ENCODE measurements at places on chromosomes 7 and 10.

GRCh38 chr7:91306266-91306665 is 42.0 kb downstream of the FZD1 start:
- no peak for DNase-seq

DNA sequence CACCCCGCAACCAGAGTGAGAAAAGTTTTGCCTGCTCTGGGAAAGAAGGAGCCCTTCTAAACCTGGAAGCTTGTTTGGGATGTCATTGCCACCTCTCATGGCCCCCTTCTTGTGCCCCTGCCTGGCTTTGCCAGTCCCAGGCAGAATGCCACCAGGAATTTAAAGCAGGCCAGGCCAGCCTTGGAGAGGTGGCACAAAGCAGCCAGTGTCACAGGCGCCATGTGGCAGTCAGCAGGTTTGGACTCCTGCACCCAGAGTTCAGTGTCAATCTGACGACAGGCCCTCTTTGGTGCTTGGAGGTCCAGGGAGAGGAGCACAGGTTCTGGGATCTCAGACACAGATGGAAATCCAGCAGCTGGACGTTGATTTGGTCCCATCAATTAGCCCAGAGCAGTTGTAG is 12.7 kb downstream of the HK1 start:
- DNase-seq, result no peak

DNA sequence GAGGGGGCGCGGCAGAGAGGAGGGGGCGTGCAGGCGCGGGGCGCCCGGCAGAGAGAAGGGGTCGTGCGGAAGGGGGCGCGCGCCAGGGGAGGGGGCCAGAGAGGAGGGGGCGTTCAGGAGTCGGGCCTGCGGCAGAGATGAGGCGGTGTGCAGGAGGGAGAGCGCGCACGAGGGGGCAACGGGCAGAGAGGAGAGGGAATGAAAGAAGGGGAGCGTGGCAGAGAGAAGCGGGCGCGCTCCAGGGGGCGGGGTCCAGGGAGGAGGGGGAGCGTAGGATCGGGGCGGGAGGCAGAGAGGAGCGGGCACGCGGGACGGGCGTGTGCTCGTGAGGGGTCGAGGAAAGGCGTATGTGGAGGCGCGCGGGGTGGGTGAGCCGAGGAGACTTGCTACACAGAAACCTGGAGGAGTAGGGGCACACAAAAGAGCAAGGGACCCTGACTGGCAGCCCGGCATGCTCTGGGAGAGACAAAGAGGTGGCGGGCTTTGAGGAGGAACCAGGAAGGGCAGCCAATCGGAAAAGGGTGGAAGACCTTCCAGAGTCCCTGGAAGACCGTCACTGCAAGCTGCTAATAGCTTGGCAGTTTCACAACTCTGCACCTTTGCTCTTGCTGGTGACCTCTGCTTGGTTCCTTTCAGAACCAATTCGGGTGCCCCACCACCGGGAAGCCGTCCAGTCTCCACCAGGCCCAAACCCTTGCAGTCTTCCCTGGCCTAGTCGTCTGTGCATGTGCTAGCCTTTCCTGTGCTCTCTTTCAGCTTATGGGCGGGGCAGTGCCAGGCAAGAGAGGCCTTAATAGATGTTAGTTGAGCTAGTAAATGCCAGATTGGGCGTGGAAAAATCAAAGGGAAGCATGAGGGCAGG is 639 bp downstream of the DYDC2 start:
- no peak for DNase-seq

DNA sequence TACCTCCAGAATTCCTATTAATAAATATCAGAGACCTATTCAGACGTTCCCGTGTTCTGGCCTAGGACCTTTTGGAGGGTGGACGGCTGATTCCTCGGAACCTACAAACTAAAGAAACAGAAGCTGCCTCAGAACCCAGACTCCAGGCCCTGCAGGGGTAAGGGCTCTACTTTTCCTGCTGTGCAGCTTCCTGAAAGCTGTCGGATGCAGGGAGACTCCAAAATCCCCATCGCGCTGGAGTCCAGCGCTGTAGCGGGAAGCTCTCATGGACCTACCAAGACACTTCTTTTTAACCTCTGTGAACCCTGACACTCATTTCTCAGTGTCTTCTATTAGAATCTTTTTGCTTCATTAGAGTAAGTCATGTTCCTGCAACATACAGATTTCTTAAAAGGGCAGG is 244.5 kb upstream of the PITRM1 start:
- no peak for DNase-seq

GRCh38 chr7:86991771-86992191 is 67.7 kb downstream of the ELAPOR2 start:
- no peak for DNase-seq

DNA sequence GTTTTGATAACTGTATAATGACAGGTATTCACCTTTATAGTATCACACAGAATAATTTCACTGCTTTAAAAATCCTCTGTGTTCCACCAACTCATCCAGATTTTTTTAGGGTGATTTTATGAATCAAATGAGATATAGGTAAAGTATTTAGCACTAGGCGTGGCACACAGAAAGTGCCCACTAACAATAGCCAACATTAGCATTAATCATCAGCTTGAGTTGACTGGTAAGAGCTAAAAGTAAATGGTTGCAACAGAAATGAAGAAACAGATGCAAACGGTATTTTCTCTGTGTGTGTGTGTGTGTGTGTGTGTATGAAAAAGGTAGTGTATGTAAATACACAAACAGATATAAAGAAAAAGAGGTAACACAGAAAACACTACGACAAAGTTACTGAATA is 378.8 kb upstream of the ETV1 start:
- DNase-seq, result no peak

- DNase-seq, result no peak
Measured at GRCh38 chr7:30268586-30268985, 15.8 kb upstream of the ZNRF2 start.

- no peak for DNase-seq
Measured at GRCh38 chr7:51085034-51085692, 231.4 kb downstream of the COBL start.

- no peak for DNase-seq
Measured at GRCh38 chr10:68315582-68315981, 16.3 kb upstream of the HNRNPH3 start.

- DNase-seq, result peak; percentile 59
Measured at GRCh38 chr7:46139079-46139478, 218.0 kb upstream of the IGFBP3 start.

- DNase-seq, result no peak
Measured at GRCh38 chr7:25369786-25370185, 141.5 kb upstream of the NPVF start.

GRCh38 chr7:8773518-8773917 is 340.1 kb downstream of the NXPH1 start:
- no peak for DNase-seq

DNA sequence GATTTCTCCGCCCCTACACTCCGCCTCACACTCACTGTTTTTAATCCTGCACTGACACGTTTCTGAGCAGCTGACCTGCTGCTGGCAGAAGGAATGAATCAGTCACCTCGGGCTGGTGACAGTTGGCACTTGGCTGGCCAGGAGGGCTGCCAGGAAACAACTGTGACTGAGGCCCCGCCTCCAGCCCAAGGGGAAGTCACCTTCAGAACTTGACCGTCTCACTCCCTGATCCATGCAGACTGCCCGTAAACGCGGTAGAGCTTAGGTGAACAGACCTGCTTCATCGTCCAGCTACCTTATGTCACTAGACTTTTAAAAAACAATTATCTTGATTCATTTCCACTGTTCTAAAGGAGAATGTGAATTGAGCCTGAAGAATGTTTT is 107.5 kb downstream of the DOCK1 start:
- DNase-seq, result no peak

DNA sequence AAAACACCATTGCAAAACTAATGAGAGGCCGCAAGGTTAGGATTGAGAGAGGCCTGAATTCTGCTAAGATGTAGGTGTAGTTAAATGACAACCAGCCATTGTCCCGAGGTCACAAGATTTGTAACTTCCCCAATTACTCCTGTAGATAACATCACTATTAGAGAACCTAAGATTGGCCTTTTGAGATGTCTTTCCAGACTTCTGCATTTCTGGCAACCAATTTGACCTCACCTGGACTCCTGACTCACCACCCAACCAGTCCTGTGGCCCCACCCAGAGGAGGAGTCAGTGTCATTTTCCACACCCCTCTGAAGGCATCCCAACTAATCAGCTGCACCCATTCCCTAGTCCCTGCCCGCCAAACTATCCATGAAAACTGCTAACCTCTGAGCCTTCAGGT is 115.7 kb downstream of the PRKAG2 start:
- no peak for DNase-seq

DNA sequence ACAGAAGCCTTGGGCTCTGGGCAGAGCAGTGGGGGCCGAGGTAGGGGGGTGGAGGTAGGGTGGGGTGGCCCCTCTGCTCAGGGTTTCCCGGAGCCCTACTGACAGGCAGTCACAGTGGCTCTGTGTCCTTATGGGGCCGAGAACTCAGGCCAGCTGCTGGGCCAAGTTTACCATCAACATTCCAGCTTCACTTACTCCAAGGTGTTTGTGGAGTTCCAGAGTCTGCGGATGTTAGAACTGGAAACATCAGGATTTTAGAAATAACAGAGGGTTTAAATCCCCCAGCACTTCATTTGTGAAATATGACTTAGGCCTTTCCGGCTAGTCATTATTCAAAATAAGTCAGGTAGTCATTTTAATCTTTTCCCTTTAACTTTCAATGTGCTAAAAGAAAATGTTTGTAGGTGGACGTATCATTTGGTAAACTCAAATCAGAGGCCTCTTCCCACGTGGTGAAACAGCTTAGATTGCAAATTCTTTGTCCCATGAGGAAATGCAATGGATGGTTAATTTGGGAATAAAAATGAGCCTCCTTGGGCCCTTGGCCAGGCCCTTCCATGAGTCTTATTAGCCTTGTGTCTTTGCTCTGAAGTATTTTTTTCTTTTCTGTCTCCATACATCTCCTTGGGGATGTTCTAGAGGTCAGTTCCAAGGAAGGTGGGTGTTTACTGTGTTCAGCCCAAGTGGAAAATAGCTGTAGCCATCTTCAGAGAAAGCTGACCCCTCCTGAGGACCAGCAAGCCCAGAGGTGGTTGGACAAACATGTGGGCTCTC is 99.6 kb upstream of the BTBD16 start:
- DNase-seq, result no peak

DNA sequence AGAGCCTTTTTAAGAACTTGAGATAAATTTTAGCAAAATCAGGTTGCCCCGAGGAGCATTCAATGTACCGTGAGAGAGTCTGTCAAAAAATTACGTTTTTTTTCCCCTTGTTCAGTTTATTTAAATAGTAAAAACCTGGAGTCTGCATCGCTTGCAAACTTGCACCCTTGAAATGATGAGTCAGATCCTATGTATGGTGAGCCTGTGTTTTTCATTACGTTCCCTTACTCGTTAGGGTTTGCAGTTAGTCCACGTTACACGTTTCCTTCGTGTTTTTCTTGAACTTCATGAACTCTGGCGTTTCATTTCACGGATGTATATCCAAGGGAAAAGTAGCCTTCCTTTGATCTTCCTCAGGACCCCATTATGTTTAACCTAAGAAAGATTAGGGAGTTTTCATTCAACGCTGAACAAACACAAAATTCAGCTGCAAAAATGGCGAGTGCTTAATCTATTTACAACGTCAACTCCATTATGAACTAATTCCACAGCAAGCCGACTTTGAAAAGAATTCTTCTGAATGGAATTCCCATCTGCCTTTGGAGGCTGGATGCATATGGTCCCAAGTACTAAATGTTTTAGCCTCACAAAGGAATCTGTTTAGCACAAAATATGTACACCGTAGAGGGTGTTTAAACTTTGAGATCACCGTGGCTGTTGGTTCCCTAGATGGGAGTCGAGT is 182.4 kb downstream of the MYOF start:
- DNase-seq, result peak; percentile 21

DNA sequence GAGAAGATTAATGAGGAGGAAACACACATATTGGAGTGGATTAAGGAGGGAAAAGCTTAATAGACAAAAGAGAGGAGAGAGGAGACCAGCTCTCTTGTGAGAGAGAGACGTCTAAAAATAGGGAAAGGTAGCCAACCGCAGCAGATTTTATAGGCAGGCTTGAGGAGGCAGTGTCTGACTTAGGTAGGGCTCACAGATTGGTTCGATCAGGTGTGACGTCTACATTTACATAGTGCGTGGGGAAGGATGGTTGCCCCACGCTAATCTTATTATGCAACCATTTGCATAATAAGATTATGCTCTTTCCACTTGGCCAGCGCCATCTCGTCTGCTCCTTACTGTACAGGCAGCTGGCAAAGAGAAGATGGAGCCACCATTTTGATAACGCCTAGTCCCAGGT is 122.0 kb downstream of the MARCHF5 start:
- DNase-seq, result no peak

DNA sequence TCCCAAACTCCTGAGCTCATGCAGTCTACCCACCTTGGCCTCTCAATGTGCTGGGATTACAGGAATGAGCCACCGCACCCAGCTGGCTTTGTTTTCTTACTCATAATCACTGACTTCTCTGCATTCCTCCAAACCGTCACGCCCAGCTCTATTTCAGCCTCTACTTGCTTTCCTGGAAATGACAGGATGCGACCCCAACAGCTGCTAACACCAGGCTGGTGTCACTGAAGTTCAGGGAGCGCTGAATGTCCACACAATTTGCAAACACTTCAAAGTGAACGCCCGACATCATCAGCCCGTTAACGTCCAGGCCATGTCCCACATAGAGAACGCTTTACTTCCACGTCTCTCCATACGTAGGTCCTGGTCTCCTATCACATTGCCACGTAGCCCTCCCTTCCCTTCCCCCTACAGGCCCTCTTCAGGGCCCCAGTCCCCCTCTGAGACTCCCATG is 12.8 kb upstream of the PROSER2 start:
- DNase-seq, result no peak

GRCh38 chr7:142885311-142886230 is at the start of gene TRPV6:
TRPV6 (minus strand) TSS chr7:142885745.
- DNase-seq, result no peak

- DNase-seq, result no peak
Measured at GRCh38 chr7:107359520-107360316, 110.1 kb upstream of the GPR22 start.

DNA sequence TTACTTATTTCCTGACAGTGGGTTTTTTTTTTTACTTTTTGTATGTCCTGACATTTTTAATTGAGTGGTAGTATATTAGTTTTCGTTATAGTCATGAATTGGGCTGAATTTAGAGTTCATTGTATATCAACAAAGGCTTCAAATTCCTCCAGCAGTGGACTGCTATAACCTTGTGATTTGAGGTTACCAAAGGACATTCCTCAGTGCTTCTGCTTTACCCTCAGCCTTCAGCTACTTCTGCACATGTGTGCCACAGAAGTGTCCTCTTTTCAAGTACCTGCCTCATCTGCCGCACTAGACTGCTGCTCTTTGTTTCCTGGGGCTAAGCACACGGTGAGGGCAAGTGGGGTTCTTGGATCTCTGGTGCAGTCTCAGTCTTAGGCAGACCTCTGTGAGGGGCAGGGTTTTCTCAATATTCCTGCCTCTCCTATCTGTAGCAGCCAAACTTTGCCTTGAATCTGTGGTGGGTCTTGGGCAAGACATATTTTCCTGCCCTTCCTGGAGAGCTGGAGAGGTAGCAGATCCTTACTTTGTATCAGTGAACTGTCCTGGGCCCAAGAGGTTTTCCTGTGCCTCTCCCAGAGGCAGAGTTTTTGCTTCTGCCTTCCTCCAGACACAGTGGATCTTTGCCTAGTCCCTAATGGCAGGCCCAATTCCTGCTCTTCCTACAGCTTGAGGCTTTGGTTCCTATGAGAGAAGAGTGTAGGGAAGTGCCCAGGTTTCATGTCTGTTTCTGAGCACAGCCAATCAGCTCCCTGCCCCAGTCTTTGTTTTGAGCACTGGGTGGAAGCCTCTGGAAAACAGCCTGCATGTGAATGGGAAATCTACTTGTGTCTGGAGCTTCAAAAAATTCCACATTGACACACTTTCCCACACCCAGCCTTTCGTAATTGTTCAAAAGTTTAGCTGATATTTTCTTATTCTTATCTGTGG is 39.0 kb upstream of the STRIP2 start:
- DNase-seq, result no peak
